ENCODE measurements at places on chromosomes 5 and 9.

GRCh38 chr5:89181546-89181945, 298.6 kb upstream of the MEF2C start:
- DNase-seq: no peak

DNA sequence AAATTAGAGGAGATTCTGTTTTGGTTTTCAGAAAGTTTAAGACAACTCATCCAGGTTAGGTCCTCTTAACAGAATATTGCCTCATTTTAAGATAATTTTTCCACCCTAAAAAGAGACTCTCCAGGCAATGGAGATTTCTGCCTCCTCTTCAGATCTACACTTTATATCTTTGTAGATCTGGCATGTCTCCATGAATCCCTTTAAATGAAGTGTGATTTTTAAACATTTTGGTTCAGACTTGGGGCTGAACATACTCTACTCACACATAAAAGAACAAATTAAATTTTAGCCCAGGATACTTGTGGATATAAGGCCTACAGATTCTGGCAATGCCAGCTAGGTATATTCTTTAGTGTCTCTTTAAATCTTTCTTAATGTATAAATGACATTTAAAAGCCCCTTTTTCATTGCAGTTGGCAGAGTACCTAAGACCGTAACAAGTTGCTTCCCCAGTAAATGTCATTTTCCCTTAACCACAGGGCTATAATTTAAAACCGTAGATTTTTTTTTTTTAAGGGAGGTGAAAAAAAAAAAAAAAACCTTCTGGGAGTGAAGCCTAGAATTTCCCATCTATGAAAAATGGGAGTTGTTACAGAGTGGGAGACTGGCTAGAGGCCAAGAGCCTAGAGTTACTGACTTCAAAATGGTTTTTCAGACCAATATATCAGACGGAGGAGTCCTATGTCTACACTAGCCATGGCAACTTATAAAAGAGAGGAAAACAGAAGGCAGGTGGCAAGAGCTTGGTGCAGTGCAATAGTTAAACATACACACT, 207.8 kb upstream of the TARS1 start:
- DNase-seq: no peak

GRCh38 chr9:93257808-93258331, 73.9 kb downstream of the WNK2 start:
- DNase-seq: no peak

DNA sequence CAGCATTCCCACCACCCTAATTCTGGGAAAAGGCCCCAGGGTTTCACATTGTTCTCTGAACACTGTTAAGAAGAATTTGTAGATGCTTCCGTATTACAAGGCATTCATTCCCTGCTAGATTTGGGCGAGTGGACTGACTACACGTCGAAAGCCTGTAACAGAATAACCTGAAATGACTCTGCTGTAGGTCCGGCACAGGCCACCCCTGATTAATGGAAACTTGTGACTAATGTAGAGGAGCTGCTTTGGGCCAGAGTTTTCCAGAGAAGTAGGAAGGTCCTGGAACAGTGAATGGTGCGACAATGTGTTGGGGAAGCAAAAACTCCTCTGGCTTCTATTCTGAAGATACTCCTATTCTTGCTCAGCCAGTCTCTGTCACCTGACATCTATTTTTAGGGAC, 87.6 kb downstream of the NR3C1 start:
- no peak for DNase-seq

DNA sequence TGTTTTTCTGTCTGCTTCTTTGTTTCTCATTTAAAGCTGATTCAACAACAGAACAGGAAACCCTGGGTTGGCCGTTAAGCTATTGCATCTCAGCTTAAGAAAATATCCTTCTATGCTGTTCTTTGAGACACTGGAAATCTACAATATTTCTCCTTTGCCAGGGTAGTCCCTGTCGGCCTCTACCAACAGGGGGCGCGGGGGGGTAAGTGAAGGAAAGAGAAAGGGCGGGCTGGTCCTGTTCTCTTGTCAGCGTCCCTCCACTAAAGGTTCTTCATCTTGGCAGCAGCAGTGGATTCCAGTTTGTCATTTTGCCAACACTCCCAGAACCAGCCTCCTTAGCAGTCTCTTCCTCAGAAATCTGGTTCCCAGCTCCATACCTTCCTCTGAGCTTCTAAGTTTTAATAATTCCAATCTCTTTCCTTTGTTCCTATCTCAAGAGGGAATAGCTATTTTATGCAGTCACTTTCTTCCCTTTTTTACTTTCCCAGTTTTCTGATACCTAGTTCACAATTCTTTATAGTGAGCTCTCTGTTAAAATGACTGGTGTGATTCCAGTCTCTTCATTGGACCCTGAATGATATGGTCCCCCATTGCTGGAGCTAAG, 222.3 kb downstream of the GLIS3 start:
- DNase-seq: peak; percentile 7

DNA sequence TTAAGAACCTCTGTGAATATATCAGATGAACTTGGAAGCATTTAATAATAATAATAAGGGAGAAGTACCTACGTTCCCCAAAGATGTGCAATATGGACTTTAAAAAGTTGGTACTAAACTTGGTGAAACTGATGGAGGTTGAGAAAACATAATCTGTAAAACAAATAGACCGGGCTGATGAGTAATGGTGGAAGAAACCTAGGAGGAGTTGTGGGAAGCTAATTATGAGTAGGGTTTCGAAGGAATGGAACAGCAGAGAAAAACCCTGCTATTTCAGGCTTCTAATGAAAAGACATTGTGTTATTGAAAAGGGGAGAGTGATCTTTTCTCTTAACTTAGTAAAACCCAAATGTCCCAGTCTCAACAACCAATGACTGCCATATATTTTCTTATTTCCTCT, 229.3 kb downstream of the PCSK1 start:
- no peak for DNase-seq

DNA sequence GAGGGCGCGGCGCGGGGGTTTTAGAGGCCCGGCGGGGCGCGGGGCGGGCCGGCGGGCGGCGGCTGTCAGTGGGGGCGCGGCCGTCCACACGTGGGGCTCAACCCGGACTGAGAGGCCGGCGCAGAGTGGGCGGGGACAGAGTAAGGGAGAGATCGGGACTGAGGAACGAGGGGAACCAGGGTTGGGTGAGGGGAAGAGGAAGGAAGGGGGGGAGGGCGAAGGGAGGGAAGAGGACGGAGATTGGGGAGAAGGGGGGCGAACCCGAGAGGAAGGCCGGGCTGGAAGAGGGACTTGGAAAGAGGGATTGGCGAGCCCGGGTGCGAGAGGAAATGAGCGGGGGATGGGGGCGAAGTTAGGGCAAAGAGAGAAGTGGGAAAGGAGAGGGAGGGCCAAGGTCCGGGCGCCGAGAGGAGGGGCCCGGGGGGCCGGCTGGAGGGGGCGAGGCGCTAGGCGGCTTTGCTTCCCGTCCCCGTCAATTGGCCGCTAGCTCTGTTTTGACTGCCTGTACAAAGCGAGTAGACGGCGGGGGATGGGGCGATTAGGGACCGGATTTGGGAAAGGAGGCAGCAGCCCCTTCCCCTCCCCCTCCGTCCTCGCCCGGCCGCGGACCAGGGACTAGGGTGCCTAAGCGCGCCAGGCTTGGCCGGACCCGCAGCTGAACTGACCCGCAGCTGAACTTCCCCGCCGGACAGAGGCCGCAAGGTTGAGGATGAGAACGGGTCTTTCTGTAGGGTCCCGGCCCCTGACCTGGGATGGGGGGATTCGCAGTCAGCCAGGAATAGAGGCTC, 399 bp upstream of the FBN2 start:
- no peak for DNase-seq
